ENCODE measurements at places on chromosomes 4 and X.

DNA sequence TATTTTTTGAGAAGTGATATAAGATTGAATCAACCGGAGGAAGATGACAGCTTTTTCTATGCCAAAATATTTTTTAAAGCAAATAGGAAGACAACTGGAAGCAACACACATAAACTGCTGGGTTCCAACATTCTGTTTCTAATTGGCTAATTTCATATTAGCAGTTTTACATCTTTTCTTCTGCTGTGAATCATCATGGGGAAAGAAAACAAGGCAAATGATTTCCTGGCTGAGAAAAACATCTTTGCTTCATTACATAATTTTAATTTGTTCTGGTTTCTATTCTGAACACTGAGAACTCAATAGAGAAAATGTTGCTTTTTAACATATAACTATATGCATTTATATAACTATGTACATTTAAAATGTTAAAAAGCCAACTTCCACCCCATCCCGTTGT lies 2518.5 kb downstream of the ARAP2 start:
- no peak for DNase-seq

DNA sequence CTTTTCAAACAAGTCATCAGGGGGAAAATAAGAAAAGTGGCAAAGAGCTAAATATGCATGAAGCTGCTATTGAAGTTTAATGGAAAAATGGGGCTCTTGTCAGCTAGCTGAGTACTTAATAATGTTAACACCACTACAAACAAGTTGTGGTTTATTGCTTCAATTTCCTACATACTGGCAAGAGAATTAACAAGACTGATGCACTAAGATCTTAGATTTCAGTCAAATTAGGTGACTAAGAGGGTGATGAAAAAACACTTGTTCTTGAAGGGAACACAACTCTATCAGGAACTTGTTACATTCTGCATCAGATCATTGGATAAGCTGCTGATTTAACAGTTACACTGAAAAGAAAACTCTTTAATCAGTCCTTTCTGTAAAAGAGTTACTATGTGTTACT lies 234.6 kb upstream of the AFF2 start:
- DNase-seq = no peak

GRCh38 chr4:127425851-127426250 lies 206.9 kb upstream of the INTU start:
- no peak for DNase-seq

- DNase-seq = no peak
These were observed 734.1 kb downstream of the ADGRL3 start for GRCh38 chr4:61934198-61934597.

DNA sequence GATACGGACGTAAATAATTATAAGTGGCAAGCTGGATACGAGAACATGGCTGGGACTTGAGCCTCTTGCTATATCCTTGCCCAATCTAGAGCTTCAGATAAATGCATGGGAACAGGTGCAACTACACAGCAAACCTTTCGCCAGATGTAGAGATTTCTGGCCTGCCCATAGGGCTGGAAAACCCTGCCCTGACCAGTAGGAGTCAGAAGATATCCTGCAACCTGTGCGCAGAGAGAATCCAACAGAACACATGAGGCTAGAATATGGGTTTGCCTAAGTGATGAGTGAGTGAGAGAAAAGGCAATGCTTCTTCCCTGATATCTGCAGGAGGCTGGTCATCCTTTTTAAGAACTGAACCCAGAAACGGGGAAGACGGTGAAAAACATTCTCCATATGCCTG lies 805.3 kb upstream of the TENM3 start:
- DNase-seq = no peak

DNA sequence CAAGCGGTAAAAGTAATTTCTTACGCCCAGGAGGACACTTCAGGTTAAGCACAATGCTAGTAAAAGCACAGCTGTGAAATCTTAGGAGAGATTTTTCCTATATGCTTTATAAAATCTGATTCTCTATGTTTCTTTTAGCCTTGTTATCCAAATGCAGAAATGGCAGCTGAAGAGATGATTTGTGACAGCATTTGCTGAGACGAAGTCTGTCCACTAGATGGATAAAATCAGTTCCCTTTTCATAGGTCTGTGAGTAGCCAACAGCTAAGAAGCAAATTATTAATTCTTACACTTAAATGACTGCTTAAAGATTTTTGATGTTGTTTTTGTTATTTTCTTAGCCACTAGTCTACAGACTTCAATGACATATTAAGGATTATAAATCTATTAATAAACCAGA lies 5.3 kb downstream of the GPM6A start:
- DNase-seq = no peak

DNA sequence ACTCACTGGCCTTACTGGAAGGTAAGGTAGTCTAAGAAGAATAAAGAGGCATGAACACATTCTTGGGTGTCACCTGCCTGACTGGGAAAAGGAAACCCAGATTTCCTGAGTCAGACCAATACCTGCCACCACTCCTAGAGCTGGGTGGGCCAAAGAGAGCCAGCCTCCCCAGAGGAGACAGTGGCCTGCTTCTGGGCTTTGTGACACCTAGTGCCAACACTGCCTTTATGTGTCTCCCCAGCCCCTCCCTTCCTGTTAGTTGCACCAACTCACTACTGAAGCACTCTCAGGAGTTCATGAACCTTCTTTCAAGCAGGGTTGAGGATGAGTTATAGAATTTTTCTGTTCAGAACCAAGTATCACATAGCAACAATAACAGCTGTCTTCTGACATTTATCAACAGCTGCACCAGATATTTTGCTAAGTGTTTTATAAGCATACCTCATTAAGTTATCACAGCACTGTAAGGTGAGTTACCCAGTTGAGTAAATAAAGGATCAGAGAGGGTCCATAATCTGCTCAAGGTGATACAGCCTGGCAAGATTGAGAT lies 77.6 kb upstream of the ETNPPL start:
- no peak for DNase-seq

DNA sequence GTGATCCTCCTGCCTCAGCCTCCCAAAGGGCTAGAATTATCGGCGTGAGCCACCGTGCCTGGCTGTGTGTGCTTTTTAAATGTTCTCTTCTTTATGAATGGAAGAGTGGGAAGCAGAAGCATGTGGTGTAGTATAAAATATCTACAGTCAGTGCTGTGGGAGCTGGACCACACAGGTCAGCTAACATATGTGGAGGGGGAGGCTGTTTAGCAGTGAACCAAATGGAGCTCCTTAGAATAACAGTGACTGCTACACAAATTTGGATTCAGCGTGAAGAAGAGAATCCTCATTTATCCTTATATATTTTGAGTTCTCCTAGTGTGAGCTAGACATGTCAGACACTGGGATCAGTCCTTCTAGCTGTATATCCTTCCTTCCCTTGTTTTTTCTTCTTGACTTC lies 3.2 kb downstream of the SNX25 start:
- no peak for DNase-seq

DNA sequence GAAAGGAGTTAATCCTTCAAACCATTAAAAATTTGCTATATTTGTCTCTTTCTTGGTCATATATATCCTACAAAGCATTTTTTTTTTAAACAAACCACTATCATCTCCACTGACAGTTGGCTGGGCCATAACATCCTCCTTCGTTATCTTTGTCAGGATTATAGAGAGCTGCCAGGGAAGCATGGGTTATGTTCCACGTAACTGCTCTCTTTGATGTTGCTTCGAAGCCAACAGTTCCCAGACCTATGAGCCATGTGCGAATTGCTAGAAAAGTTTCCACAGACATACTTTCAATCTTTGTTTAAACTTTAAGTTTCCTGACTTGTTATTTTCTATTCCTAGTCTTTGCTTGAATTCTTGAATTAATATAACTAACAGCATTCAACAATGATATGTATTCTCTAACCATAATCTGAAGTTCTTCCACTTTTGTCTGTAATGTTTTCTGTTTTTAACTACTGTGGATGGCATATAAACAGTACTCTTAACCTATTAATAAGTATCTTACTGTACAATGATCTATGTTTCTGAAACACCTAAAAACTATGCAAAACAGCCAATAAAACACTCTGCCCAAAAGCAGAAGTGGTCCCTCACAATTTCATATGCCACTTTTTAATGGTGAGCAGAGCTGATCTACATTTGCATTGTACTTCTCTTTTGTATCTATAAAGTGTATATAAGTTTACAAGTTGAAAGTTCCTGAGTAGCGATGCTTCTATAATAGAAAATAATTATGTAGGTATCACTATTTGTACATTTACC lies 37.9 kb downstream of the EREG start:
- DNase-seq = no peak

GRCh38 chrX:63959975-63960374 lies 175.0 kb upstream of the ARHGEF9 start:
- DNase-seq = no peak

DNA sequence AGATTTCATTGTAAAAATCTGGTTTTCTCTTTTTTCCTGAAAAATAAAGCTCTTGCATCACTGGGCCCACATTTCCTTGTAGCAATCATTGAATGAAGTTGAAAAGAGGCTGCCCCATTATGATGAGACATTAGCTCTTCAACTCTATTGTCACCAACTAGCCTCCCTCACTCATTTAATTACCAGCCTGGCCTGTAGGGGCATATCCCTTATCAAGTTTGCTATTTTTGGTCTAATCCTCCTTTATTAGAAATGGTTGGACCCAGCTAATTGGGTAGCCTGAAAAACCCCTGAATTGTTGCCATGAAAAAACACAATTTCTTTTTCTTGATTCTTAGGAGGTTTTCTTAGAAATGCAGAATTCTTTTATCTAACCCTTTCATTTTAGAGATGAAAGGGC lies 164.6 kb upstream of the CASK start:
- DNase-seq = no peak

GRCh38 chr4:82508011-82508410 lies 53.8 kb downstream of the TMEM150C start:
- DNase-seq = no peak

DNA sequence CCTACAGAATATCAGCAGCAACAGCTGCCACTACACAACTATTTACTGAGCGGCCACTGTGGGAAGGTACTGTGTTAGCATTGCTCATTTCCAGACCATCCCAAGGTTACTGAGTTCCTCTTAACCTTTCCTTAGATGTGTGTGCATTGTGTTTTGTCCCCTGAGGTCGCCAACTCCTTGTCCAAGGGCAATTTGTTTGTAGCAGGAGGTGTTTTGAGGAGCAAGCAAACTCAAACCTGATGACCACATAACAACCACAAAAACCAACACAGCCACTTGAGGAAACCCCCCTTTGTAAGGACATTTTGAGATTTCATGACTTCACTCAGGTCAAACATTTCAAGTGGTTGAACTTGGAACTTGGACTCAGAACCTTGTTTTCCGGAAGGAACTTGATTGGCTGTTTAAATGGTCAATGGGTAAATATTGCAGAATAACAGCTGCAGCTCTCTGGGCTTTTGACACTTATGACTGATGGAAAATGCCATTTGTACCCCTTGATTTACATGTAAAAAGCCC lies 122.3 kb downstream of the MID1IP1 start:
- no peak for DNase-seq

DNA sequence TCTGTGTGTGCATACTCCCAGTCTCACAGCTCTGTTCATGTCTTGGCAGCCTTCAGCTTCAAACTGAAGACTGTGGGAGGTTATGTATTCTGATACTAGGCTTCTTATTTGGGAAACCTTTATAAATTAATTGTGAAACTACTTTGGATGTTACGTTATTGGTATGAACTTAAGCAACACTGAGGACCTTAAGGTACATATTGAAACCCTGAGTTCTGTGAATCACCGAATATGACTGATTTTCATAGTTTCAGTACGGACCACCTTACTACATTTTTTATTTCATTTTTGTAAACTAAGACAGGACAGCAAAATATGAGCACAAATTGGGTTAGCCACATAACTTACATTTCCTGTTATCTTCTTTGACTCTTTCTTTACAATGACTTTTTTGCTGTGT lies 498.4 kb downstream of the PDGFC start:
- DNase-seq = no peak

GRCh38 chrX:14050709-14051108 lies 21.0 kb upstream of the GEMIN8 start:
- no peak for DNase-seq

DNA sequence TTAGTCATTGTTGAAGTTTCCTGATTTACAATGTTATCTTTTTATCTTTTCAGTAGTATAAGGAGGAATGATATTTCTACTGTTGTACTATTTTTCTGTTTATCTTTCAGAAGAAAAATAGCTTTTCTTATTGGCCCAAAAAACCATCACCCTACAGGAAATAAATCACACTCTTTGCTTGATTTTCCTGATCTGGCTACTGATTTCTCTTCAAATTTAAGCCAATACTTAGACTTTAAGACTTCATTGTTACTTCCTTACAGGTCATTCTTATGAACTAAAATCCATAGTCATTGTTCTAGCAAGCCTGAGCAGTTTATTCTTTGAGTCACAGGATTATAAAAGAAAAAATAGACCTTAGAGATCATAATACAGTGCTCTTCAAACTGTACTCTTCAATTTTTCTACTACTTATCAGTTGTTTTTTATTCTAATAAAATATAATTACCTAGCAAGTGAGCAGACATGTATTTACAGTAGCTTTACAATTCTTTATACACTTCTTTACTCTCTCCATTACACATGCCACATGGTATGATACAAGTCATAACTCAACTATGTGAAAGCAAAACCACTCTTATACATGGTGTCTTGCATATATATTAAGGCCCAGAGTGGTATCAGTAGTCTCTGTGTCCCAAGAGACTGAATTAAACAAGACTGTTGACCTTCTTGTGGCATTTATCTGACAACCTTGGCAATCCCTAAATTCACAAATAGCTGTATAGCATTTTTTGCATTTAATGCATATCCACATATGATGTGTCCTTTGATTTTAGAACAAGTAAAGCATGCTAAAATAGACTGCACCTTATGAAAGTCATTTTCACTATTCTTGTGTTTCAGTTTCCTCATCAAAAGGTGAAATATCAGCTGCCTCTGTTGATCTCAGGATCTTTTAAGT lies 47.9 kb downstream of the TET2 start:
- DNase-seq = no peak

GRCh38 chr4:29002151-29002550 lies 1718.0 kb upstream of the PCDH7 start:
- DNase-seq = no peak

DNA sequence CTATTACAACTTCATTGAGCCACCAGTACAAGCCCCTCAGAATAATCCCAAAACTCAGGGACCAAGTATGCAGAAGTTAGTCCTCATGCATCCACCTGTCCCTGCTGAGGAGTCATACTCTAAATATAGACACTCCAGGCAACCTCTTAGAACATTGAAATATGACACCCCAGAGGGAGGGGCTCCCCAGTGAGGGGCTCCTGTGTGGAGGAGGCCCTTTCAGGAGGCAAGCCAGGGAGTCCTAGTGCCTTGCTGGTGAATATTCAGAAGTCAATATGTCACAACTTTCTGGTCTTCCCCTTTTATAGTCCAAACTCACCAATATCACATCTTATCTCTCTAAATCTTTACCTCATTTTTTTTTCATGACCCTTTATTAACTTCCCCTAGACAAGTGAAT lies 1.6 kb upstream of the ARMCX6 start:
- DNase-seq = no peak

DNA sequence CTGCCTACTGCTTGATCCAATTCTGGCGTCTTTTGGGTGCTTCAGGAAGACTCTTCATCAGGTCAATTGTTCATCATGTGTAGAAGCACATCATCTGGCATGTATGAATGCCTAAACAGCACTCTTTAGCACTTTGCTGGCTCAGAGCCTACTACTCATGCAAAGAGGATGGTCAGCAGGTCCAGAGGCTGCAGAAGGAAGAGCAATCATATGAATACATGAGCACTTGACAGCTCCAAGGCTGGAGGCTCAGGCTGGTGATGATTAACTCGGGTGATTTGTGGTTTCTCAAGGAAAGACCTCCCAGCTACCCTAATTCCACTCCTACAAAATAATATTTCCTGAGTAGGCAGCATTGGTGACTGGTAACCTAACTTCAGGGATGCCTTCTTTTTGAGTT lies 103.8 kb upstream of the CXCL13 start:
- no peak for DNase-seq

GRCh38 chr4:13483136-13483767 lies 888 bp downstream of the RAB28 start:
- no peak for DNase-seq

Measured in forelimb muscle (tissue), 1 donor.